ENCODE measurements at places on chromosomes 2 and 18. TPM values are rescaled to one million over a fixed set of nuclear protein-coding genes. Genes with fewer than 3 reads are reported as not detected.

GRCh38 chr2:96533292-96534073, 3.1 kb upstream of the ARID5A start:
- DNase-seq: no peak

DNA sequence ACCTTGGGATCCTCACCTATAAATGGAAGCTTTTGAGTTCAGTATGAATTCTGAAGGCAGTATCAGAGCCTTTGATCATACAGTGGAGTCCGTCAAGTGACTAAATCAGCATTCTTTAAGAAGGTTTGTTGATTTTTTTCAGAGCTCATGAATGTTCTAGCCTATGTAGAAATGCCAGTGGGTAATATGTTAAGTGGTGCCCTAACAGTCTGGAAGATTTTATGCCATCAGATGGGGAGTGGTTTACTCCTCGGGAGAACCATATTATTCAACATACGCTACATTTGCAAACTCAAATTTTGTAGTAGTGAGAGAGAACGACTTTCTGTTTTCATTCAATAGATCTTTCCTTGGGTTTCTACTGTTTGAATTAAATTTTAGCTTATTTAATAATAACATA, 225.0 kb upstream of the ACVR2A start:
- no peak for DNase-seq

- DNase-seq: no peak
Measured at GRCh38 chr2:108623616-108624015, 89.3 kb downstream of the LIMS1 start.

- peak; percentile 30 for DNase-seq
Measured at GRCh38 chr2:219073413-219074129, 12.8 kb upstream of the IHH start.

DNA sequence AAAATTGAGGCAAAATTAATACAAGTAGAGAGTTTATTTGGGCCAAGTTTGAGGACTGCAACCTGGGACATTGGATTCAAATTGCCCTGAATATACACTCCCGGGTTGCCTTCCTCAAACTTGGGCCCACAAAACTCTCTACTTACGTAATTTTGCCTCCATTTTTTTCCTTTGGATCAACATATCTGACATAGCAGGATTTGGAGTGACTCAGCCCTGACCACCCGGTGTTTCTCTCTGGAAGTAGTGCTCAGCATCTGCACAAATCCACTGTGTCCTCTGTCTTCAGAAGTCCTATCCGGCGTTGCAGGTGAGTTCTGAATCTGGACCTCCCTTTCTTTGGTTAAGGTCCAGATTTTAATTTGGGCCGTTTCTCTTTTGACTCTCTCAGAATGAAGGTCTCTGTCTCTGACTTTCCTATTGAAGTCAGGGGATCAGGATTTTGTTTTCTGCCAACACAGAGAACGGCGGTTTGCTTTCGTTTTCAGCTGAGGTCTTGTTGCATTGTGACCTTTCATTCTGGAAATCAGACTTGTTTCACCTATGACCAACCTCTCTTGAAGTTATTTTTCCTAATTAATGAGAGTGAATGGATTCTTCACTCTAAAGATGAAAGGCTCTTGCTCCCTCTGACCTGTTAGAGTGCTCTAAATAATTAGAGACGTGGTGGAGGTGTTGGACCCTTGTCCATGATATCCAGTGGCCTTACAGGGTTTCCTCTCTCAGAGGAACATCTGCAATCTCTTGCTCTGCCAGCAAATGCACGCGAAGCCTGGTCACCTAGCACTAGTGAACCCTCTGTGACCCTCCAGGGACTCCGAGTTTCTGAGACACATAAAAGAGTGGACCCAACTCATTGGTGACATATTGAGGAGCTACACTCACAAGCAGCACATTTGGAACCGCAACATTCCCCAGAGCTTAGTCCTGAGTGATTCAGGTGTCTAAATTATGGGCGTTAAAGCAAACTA, 13.6 kb downstream of the TCF23 start:
- DNase-seq: no peak

DNA sequence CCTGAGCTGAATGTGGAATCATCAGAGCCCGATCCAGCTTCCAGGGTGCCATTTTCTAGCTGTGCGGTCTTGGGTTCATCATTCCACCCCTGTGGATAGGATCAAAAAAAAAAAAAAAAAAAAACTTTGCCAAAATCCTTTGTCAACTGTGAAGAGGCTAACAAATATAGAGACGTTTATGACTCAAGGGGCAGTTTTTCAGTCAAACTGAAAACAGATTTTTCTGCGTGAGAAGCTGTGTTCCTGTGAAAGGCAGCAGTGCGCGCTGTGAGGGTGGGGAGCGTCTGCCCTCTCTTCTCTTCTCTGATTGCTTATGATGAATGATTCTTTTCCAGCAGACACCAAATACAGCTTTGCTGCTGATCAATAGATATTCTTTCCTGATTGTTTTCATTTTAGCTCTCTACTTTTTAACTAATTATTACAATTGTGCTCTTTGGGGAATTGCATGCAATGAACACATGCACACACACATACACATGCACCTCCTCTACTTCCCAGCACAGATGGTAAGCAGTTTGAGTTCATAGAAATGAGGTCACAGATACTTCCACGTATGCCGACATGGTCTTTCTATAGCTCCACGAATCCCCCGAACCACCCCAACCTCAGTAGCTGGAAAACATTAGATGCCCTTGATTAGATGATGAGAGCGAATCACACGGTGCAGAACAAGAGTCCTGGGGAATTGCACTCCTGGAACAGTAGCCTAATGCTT, 175.4 kb downstream of the NRP2 start:
- no peak for DNase-seq

- no peak for DNase-seq
Measured at GRCh38 chr2:85158559-85159273, 25.5 kb downstream of the TCF7L1 start.

GRCh38 chr18:44771572-44771955, 90.9 kb downstream of the SETBP1 start:
- no peak for DNase-seq

DNA sequence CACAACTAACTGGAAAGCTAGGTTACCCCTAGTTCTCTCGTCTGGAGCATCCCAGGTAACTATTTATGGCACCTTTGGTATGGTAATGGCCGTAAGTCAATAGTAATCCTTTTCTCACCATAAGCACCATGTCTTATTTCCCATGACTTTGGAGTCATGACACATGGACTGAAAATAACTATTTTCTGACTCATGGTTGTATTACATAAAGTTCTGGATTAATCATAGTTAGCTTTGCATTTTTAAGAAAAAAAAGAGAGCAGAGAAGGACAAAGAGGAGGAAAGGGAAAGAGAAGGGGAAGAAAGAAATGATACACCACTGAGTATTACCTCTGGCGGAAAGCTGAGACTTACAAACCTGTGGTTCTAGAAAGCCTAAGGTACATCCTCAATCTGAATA, 99.3 kb downstream of the BIN1 start:
- DNase-seq: no peak

The CLIP4 gene
- total RNA-seq: 12.5 TPM

All from thymus (tissue), 14 donors.